Activated CD4-positive, alpha-beta T cell treated with anti-CD3 and anti-CD28 coated beads for 24 hours (primary cell): ENCODE measurements at places on chromosomes 6 and 20.

GRCh38 chr6:16240589-16241320, 2.4 kb downstream of the GMPR start:
- DNase-seq, result no peak

- DNase-seq, result no peak
Observed at GRCh38 chr6:167799033-167799821, 27.5 kb upstream of the AFDN start.

DNA sequence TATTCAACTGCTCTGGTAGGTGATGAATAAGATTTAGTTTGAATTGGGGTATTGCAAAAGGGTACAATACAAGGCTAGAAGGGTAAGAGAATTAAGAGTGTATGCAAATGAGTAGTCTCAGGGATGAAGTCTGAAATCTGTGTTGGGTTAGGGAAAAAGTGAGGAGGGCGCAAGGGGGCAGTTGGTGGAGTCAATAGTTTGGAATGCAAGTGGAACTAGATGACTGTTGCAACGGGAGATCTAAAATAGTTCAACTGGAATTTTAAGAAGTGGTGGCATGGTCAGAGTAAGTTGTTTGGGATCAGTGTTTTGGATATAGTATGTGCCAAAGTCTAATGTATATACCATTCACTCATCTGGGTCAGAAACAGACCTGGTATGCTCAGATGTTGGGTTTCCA, 329.6 kb downstream of the GJA1 start:
- DNase-seq, result no peak

- no peak for DNase-seq
Observed at GRCh38 chr6:107628878-107629277, 139.0 kb downstream of the SOBP start.

GRCh38 chr20:10209091-10209490, 9.5 kb upstream of the SNAP25 start:
- no peak for DNase-seq

- DNase-seq, result no peak
Observed at GRCh38 chr6:47496935-47497579, 19.5 kb downstream of the CD2AP start.

DNA sequence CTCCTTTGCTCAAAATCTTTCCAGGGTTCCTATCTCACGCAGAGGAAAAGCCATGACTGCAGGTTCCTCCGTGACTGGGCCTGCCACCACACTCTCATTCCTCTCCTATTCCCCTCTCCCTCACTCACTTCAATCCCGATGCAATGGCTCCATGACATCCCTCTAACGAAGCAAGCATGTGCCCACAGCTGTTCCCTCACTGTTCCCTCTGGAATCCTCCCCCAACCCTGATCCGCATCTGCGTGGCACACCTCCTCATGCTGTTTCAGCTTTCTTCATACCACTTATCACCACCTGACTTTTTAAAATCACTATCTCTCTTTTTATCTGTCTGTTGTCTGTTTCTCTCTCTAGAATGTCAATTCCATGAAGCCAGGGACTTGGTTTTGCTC, 25.5 kb downstream of the ANGPT4 start:
- no peak for DNase-seq

DNA sequence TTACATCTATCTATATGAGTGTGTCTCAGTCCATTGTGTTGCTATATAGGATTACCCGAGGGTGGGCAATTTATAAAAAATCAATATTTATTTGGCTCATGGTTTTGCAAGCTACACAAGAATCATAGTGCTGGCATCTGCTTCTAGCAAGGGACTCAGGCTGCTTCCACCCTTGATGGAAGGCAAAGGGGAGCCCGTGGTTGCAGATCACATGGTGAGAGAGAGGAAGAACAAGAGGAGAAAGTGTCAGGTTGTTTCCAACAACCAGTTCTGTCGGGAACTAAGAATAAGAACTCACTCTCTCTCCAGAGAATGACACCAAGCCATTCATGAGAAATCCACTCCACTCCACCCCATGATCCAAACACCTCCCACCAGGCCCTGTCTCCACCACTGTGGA, 48.2 kb upstream of the TENT5A start:
- DNase-seq, result no peak

DNA sequence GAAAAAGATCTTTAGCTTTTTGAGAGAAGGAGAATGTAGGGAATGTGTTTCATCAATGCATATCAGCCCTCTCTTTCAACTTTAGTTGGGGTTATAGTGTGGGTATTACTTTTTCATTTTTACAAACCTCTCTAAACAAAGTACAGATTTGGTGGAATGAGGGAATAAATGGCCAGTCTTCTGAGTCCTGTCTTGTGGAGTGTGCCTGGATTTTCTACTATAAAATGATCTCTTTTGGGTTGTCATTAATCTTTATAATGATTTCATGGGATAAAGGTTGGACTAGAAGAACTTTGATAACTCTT, 209.3 kb downstream of the RNF144B start:
- DNase-seq, result no peak
